ENCODE measurements at places on chromosomes 2 and 18.

DNA sequence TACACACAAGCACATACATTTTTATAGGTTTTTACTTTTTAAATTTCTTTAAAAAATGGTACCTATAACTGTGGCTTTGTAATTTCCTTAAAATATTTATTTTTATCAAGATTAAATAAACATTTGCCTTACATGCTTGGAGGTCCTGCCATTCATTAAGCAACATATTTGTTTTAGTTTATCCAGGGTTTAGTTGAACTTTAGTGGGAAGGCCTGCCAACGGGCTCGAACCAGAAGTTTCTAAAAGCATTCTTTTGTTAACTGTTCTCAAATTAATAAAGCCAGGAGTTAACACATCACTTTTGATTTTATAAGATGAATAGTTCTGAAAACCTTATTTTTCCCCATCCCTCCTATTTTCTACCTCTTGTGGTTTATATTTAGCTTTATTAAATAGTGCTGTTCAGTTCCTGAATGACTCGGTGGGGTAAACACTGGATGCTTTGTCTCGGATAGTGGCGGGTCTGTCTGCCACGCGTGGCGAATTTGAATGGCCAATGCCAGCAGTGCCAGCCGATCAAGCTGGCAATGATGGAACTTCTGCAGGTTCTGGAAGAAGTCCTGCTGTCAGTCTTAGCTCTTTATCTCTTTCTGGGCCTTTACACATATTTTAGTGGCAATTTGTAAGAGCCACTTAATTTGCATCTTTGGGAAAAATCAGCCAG is 32.2 kb downstream of the SH3YL1 start:
- no peak for DNase-seq

- DNase-seq, result no peak
Measured at GRCh38 chr2:141508806-141509595, 621.8 kb downstream of the LRP1B start.

DNA sequence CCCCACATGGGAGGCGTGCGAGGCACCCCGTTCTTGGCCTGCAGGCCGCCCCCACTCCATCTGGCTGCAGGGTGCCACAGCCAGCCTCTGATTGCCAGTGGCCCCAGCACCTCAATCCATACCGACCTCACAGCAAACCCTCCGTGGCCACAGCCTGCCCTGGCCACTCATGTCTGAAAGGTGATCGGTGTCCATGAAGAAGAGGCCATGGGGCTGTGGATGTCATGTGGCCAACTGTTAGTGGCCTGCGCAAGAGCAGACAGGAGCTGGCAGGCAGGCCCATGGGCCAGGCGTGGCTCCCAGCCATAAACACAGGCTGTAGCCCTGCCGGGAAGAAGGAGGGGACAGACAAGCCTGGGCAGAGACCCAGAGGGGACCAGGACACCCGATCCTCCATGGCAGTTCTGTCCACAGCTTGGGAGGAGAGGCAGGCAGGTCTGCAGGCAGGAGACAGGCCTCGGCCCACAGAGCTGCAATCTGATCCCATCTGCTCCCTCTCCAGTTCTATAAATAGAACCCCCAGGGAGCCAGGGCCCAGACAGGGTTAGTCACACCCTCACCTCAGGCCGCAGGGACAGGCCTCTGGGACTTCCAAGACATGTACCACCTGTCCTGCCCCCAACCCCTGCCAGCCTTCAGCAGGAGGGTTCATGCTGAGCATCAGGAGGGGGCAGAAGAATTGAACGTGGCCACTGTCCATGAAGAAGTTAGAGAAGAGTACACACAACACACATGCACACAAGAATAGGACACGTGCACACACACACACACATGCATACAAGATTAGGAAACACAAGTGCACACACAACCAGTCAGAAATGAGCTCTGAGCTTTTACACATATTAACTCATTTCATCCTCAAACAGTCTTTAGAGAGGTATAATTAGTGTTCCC is 16.9 kb downstream of the STEAP3 start:
- DNase-seq, result no peak

DNA sequence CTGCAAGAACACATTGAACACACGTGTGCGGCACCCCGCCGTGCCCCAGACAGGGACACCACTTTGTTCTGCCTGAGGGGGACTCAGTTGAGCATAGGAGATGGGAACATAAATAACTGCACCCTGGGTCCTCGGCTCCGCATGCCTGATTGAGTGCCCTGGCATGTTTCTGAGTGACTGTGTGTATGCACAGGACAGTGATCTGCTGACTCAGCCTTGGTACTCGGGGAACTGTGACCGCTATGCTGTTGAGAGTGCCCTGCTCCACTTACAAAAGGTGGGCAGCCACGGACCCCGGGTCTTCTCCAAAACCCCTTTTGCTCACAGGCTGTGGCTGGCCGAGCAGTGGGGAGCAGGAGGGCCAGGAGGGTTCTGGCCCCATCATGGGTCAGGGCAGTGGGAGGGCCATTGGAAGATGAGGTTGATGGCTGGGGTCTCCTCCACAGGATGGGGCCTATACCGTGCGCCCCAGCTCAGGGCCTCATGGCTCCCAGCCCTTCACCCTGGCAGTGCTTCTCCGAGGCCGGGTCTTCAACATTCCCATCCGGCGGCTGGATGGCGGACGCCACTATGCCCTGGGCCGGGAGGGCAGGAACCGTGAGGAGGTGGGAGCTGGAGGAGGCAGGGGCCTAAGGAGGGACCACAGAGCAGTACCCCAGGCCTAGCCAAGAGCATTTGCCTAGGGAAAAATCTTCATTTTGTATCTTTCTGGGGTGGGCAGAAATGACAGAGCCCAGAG is 16.9 kb downstream of the SH2D6 start:
- DNase-seq, result no peak

- DNase-seq, result no peak
Measured at GRCh38 chr2:202052235-202052634, 18.6 kb downstream of the FZD7 start.

DNA sequence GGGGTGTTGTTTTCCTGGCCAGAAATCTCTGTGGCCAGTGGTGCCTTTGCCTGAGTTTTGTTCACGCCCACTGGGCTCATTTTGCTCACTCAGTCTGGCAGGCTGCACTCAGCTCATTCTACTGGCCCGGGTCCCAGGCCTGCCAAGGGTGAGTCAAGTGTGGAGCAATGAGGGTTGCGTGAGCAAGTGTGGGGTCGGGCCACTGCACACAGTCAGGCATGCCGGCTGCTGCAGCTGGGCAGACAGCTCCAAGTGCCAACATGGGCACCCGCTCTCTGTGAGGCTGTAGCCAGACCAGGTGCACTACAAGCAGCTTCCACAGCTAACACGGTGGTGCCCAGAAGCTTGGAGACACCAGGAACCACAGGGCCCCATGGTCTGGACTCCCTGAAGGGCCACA is 801.1 kb upstream of the RAB6C start:
- DNase-seq, result no peak

DNA sequence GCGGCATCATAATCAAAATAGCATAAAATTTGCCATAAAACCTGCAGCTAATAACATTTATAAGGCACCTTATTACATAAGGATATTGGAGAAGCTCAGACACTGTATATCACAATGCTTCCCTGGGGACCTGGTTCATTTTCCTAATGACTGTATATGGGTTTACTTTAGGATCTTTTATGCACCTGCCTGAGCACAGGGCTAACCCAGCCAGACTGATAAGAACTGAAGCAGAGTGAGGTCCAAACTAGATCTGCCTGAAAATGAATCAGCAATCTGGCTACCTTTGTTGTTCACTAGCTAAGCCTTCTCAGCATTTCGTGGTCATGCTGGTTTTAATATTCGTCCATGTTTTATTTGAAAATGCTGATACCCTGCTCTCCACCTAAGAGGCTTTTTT is 1922.3 kb upstream of the CELF4 start:
- no peak for DNase-seq
